ENCODE measurements at places on chromosomes 1 and 21. TPM values are rescaled to one million over a fixed set of nuclear protein-coding genes. Genes with fewer than 3 reads are reported as not detected.

DNA sequence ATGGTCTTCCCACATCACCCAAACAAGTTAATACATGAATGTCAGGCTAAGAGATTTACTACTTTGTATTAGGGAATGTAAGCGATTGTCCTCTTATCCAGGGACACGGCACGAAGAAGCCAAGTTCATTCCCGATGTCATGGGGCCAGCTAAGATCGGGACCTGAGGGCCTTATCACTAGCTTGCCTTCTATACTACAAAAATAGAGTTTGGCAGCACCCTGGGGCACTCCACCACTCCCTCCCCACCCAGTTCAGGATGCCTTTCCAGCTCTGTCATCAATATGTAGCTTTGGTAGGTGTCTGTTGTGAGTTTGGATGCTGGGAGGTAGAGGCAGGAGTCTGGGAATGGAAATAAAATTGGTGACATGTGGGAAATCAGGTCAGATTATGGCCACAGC is 197.5 kb downstream of the ATG4C start:
- no peaks in the 10 kb centered on the region for H3K36me3 ChIP-seq
- H3K27ac ChIP-seq: no peak overlapping the region
- no peak for DNase-seq
- no peak overlapping the region for H3K4me3 ChIP-seq

DNA sequence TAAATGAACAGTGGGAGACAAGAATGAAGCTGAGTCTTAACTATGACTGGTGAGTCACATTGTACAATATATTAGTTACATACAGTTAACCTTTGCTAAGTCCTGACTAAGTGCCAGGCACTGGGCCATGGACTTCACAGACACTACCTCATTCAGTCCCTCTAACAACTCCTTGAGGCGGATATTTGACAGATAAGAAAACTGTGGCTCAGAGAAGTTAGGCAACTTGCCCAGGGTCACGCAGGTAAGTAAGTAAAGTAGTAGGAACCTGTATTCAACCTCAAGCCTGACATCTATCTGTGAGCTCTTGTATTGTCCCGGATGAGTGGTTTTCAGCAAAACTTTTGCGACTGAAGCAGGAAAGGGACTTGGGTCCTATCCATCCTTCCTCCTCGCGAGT is 62.1 kb downstream of the GNG12 start:
- no peak overlapping the region for H3K27ac ChIP-seq
- peaks cover 9% of the 10 kb centered on the region for H3K27me3 ChIP-seq
- peaks cover 6% of the 10 kb centered on the region for H3K4me1 ChIP-seq
- no peaks in the 10 kb centered on the region for H3K36me3 ChIP-seq
- DNase-seq: no peak

FOXJ3 gene
- 30.3 TPM for polyA plus RNA-seq

- H3K4me3 ChIP-seq: no peak overlapping the region
- no peaks in the 10 kb centered on the region for H3K27me3 ChIP-seq
- H3K27ac ChIP-seq: no peak overlapping the region
- H3K4me1 ChIP-seq: no peaks in the 10 kb centered on the region
Measured at GRCh38 chr21:36796070-36796469, 97.2 kb downstream of the SIM2 start.

GRCh38 chr1:204146965-204147364 is 4.9 kb downstream of the ETNK2 start:
- peaks cover 5% of the 10 kb centered on the region for H3K4me1 ChIP-seq
- DNase-seq: no peak
- H3K27me3 ChIP-seq: no peaks in the 10 kb centered on the region
- H3K27ac ChIP-seq: no peak overlapping the region
- no peak overlapping the region for H3K4me3 ChIP-seq

DNA sequence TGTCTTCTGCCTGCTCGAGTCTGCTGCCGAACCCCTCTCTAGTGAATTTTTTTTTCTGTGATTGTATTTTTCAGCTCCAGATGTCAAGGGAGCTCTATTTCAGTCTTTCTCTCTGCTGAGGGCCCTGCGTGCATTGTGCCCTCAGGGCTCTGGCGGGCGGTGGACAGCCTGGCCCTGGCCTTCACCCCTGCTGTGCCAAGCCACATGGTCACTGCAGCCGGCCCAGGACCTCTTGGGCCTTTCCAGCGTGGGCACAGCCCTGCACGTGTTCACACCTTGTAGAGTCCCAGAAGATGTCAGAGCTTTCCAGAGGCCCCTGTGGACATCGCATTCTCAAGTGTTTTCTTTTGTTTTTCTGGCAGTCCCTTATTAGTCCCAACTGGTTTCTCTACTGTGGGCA is 55.7 kb downstream of the PCNT start:
- no peaks in the 10 kb centered on the region for H3K27me3 ChIP-seq
- DNase-seq: no peak
- H3K27ac ChIP-seq: no peak overlapping the region

BRINP2 gene
- polyA plus RNA-seq: not detected

DNA sequence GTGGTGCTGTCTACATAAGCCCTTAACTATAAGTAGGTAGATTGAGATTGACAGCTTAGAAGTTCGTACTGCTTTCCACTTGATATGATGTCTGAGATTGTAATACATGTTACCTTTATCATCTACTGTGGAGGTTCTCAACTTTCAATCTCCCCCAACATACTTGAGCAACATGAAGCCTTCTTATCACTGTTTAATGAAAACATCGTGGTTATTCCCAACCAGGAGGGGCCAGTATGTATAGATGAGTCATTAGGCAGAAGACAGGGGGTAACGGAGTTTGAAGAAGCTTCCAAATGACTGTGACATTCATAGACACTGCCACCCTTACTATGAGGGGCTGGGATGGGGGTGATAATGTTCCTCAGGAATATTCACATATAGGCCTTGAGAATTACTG is 36.0 kb downstream of the CENPF start:
- H3K27me3 ChIP-seq: no peaks in the 10 kb centered on the region
- peak overlapping the region; percentile 16 for H3K27ac ChIP-seq
- no peak overlapping the region for H3K4me3 ChIP-seq
- no peaks in the 10 kb centered on the region for H3K36me3 ChIP-seq
- DNase-seq: no peak
- H3K4me1 ChIP-seq: peaks cover 23% of the 10 kb centered on the region

- H3K4me1 ChIP-seq: peaks cover 45% of the 10 kb centered on the region
- H3K27ac ChIP-seq: peak overlapping the region; percentile 85
- DNase-seq: no peak
- H3K27me3 ChIP-seq: no peaks in the 10 kb centered on the region
- H3K4me3 ChIP-seq: peak overlapping the region; percentile 98
Measured at GRCh38 chr1:147171399-147172167, 687 bp downstream of the PRKAB2 start.

Measured in naive thymus-derived CD8-positive, alpha-beta T cell (primary cell).